ENCODE measurements at places on chromosomes 6 and 20. TPM values are rescaled to one million over a fixed set of nuclear protein-coding genes. Genes with fewer than 3 reads are reported as not detected.
A peak's percentile ranks its signal among the peaks of the same experiment; 100 is the strongest.

DNA sequence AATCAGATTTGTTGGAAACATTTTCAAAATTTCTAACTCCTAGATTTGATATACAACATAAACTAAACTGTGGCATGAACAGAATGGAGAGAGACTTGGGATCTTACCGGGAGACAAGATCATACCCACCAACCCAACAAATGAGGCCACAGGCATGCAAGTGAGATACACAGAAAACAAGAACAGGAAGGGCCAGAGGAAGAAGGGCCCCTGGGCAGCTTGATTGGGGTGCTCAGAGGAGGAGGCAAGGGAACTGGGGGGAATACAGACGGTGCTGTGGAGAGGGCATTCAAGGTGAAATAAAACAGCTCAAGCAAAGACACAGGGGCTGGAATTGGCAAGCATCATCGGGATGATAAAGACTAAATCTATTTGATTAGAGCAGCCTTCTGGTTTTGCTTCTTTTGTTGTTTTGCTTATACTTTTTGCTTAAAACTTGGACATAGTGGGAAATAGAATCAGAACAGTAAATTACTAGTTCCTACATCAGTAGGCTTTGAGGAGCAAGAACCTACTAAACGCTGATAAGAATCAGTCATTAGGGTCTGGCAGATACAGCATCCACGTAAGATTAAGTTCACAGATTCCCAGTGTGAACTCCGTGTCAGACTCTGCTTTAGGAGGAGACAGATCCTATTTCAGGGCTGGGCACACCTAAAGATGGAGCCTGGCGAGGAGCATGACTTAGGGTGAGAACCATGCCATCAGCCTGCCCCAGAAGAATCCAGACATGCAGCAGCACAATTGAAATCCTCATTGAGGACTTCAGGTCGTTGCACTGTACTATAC, 3.5 kb upstream of the RAMACL start:
- DNase-seq, result no peak

DNA sequence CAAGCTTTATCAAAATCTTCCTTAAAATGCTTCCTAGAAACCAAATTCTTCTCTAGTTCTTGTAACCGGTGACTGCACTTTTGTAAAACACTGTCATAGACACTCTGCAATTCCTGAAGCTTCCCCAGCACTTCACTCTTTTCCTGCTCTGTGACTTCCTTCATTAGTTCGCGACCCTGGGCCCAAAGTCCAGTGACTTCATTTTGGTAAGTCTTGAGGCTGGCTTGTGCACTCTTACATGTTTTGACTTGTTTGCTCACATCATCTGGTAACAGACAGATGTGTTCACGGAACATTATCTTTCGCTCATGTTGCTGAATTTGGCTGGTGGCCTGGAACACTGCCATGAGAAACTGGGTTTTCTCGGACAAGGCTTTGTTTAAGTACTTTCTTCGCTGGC, 306.2 kb downstream of the SYNE1 start:
- DNase-seq, result no peak

Gene BMP2
- 17.0 TPM for total RNA-seq

Gene TLDC2
- not detected for total RNA-seq

DNA sequence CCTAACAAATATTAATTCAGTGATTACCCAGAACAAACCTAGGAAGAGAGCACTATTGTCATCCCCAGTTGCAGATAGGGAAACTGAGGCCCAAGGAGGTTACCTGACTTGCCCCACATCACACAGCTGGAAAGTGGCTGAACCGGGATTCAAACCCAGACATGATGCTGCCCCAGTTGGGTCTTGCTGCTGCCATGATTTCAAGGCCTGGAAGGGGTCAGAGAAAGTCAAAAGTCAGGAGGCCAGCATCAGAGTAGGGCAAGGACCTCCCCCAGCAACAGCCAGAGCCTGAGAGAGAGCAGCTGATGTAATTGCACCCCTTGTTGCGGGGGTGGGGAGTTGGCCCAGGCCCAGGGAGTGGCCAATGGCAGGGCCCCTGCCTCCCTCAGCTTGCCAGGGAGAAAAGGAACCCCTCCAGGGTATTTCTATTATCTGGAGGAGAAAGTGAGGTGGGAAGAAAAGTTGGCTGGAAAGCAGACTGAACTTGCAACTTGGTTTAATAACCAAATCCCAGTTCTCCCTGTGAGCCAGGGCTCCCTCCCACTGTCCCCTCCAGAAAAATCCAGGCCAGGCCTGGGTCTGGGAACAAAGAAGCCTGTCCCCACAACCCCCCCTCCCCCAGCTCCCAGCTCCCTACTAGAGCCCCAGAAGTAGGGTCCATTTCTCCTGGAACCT, 83.6 kb downstream of the MRPL14 start:
- peak; percentile 64 for DNase-seq

- no peak for DNase-seq
Observed at GRCh38 chr6:118940770-118941169, 5.8 kb upstream of the MCM9 start.

DNA sequence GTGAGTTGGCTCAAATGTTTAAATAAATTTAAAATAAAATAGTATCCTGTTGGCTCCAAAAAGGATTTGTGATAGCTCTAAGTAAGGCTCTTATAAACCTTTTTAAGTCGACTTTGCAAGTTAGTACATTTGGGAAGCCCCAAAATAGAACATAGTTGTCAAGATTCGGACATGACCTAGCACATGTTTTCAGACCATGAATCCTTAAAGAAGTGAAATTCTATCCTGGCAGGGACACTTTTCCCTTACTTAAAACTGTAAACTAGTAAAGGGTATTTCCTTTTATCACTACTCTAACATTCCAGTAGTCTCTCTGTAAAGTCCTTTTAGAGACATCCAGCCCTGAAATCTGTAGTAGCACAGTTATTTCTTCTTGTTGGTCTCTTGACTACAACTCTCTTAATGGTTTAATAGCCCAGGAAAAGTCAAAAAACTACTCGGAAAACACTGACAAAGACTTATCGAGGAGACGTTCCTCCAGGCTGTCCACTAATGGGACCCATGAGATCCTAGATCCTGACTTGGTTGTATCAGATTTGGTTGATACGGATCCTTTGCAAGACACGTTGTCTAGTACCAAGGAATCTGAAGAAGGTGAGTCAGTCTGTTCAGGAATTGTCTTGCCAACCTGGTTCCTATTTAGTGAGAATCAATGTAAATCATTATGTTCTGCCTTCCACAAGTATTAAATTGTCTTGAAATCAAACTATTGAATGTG, 83.6 kb downstream of the SCAND1 start:
- no peak for DNase-seq

Gene HDGFL1
- not detected for total RNA-seq

DNA sequence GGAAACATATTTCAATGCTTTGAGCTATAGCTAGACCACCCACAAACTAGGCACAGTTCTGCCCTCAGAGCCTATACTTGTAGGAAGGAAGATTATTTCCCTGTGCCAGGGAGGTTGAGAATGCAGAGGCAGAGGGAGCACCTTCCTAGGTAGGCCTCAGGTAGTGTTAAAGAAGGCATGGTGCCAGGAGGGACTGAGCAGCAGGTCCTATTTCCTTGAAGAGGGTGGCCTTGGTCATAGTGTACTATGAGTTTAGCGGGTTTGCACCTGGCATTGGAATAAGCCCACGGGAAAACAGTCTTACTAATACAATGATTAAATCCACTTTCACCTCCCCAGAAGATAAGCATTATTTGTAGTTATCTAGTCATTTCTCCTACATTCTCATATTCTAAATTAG, 375.4 kb downstream of the CDKAL1 start:
- no peak for DNase-seq

DNA sequence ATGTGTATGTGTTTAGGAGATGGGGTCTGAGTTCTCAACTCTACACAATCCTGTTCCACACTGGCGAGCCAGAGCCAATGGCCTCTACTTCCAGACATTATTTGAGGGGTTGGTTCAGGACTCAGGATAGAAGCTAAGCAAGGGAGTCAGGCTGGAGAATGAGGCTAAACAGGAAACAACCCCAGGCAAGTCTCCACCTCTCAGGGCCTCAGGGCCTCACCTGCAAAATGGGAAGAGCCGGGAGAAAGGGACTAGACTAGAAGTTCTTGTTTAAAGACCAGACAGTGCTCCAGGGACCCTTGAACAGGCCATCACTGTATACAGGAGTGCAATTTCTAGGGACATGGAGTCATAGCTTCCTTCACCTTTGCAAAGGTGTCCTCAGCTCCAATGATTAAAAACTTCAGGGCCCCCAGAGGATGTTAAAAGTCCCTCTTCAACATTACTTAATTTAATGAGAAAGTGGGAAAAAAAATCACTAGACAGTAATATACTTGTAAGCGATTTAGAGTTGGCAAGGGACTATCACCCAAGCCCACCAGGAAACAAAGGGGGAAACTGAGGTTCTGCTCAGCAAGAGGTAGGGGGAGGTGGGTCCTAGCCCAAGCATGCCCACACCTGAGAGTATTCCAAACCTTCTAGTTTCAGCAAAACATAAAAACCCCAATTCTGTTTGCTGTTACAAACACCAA, 41.7 kb downstream of the ZMYND8 start:
- DNase-seq, result no peak

DNA sequence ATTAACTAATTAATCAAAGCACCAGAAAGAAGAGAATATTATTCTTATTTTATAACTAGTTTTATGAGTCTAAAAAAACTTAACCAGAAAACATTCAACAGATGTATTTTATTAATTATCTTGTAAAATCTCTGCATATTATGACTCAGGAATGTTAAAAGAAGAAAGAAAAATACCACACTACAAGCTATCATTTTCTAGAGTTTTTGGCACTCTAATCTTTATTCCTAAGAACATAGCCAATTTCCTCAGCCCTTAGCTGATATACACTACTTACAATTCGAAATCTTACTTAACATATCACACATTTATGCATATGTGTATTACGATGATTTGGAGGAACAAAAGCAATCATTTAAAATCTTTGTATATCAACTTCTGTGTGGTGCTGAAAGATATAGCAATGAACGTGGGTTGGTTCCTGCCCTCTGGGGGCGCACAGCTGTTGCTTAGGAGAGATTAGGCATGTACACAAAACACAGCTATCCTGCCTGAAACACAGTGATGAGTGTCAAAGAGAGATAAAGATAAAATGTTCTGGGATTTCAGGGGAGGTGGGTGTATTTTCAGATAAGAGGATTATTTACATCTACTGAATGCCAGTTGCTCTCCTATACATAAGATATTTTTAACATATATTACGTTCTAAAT, 404.5 kb downstream of the SYNE1 start:
- no peak for DNase-seq

Gene RNF144B
- total RNA-seq, result 28.6 TPM

DNA sequence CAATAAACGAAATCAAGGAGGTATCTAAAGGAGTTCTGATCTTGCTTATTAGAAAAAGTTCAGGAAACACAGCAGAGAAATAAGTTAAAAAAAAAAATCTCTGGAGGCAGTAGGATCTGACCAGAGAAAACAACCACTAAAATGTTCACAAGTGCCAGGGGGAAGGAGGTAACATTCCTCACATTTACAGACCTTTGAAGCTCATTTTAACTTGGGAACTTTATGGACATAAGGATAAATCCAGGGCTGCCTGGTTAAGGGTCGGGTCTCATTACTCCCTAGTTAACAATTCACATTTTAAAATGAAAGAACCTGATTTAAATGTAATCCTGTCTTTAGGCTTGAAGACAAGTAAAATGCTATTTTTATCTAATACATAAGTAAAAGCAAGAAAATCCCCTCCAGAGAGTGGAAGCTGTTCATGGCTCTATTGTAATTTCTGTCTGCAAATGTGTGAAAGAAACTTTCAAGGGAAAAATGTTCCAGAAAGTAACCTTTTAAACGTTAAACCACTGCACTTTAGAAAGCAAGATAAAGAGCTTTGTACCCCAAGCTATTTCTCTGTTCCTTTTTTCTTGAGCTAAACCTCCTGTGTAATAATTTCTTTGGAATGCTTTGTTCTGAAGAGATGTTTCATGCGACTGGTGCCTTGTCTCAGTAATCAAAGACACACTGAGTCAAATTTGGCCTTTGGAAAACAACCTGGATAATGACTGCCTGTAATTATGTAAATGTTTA, 38.2 kb downstream of the MYLIP start:
- no peak for DNase-seq

Gene ADGRF4
- 0.24 TPM for total RNA-seq

Gene EXOC2
- 23.2 TPM for total RNA-seq
